ENCODE measurements at places on chromosomes 5 and 9.
A peak's percentile ranks its signal among the peaks of the same experiment; 100 is the strongest.

DNA sequence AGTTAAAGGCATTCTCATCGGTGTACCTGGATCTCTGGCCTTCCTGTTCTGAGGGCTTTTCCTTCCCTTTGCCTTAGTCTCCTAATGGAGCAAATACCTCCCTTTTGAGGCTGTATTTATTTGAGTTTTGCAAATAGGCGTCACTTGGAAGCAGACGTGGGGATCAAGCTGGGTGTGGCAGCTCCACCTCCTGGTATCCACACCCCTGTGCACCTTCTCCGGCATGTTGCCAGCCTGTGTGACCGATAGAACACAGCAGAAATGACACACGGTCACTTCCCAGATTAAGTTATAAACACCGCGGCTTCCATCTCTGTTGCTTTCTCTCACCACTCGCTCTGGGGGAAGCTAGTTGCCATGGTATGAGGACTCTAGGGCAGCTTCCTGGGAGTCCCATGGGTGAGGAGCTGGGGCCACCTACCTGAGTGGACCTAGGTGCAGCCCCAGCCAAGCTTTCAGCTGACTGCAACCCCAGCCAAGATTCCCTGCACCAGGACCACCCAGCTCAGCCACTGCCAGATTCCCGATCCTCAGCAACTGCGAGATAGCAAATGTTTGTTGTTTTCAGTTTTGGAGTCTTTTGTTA lies 214.4 kb upstream of the MVB12B start:
- DNase-seq: no peak

GRCh38 chr5:20469390-20469789 lies 481.4 kb upstream of the CDH18 start:
- DNase-seq: no peak

DNA sequence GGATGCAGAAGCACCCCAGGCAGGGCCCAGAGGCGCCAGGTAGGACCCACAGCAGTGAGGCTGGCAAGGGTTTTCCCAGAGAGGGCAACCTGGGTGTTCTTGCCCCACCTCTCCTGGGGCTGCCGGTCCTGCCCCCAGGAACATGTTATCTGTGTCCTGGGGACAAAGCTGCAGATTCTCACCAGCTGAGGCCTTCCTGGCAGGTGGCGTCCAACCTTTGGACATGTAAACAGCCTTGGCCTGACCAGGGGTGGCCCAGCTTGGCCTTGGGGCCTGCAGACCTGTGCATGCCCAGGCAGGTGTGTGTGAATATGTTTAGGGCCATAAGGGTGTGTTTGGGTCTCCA lies 101.8 kb upstream of the LARP1 start:
- no peak for DNase-seq

DNA sequence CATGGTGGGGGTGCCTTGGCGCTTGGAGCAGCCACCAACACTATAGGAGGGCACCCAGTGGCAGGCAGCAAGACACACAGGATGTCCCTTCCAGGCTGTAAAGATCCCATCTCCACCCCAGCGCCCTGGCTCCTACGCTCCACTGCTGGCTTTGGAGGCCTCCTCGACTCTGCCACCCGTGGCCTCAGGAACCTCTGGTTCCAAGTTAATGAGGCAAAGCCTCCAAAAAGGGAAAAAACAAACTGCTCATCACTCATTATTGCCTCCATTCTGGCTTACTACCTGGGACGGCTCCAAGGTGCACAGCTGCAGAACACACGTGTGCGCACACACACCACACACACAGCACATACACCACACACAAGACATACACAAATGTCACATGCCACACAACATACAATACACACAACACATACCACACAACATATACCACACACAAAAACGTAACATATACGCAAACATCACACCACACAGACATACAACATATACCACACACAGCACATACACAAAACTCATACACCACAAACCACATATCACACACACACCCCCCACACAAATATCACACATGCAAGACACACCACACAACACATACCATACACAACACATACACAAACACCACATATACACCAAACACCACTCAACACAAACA lies 45.3 kb downstream of the ROR2 start:
- no peak for DNase-seq

DNA sequence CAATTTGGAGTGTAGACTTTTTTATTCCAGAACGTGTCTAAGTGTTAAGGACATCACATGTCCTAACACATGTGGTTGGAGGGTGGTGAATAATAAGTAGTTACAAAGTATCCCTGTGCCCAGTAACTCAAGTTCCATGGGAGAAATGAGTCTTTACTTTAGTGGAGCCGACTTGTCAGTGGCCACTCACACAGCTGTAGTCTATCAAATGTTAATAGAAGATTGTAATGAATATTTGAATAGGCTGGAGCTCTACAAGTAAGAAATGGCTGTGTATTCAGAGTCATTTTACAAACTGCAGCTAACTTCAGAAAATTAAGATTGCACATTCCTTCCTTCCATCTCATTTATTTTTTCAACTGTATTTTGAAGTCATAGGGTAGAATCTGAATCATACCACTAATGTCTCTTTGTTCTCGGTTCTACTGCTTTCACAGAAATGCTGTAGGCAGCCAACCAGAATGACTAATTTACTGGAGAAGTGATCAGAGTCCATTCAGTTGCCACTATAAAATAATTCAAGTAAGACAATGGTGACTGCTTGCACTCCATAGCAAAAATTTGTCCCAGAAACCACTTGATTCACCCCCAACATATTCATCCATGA lies 394.8 kb downstream of the NR2F1-AS1 start:
- DNase-seq: no peak

GRCh38 chr9:100590481-100590880 lies 12.6 kb downstream of the CAVIN4 start:
- DNase-seq: no peak

DNA sequence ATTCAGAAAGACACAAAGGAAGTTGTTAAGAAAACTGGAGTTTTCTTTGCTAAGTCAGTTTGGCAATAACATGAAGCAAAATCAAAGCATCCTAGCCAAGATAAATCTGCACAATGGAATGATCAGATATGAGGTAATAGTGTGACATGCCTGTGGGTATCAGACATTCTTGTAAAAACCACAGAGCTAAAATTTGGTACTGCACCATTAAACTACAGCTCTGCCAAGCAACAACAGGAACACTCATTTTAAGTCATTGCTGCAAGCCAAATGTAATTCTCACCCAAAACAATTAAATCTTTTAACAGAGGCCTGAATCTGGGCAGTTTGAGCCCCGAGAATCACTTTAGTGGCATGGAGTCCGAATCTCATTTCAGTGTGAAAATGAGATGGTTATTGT lies 96.6 kb downstream of the VCAN start:
- DNase-seq: no peak

GRCh38 chr9:133813749-133814585 lies 75.8 kb upstream of the SARDH start:
- no peak for DNase-seq

- DNase-seq: no peak
Measured at GRCh38 chr9:88820055-88820454, 171.2 kb upstream of the S1PR3 start.

DNA sequence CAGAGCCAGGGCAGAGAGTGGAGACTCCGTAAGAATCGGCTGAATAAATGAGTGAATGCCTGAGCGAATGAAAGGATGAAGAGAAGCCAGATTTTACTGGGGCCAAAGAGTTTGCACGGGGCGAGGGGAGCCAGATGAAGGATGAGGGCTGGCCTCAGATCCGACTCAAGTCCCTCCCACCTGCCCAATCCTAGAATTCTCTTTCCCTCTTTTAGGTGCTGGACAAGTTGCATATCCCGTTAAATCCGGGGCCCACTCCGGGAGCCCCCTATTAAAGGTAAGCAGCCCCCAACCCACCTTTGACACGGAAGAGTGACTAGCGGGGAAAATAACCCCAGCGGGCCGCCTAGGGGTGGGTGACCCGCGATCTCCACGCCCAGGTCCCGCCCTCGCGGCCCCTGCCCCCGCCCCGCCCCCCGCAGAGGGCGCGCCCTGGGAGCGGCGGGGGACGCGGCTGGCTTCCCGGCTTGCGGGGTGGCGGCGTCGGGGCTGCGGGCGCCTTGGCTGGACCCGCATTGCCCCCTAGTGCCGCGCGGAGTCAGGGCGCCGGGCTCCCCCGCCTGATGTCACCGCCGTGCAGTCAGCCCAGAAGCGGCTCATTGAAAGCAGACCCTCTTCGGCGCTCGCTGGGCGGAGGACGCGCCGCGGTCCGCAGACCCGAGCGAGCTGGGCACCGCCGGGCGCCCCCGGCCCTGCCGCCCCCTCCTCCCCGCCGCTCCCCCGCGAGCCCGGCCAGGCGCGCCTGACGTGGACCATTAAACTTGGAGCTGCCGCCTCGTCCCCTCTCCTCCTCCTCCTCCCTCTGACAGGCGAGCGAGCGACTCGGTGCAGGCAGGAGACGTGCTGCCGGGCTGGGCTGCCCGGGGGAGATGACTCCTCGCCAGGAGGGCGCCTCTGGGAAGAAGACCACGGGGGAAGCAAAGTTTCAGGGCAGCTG lies at the start of gene ADRA1B:
ADRA1B (plus strand) TSS at position 579 of the 937 bp plus-strand sequence. CDS start 424 bp downstream, outside the sequence.
- DNase-seq: peak; percentile 82

- no peak for DNase-seq
Measured at GRCh38 chr9:112322701-112323377, 10.6 kb downstream of the PTBP3 start.

GRCh38 chr5:143924311-143924978 lies 112.5 kb downstream of the HMHB1 start:
- no peak for DNase-seq

DNA sequence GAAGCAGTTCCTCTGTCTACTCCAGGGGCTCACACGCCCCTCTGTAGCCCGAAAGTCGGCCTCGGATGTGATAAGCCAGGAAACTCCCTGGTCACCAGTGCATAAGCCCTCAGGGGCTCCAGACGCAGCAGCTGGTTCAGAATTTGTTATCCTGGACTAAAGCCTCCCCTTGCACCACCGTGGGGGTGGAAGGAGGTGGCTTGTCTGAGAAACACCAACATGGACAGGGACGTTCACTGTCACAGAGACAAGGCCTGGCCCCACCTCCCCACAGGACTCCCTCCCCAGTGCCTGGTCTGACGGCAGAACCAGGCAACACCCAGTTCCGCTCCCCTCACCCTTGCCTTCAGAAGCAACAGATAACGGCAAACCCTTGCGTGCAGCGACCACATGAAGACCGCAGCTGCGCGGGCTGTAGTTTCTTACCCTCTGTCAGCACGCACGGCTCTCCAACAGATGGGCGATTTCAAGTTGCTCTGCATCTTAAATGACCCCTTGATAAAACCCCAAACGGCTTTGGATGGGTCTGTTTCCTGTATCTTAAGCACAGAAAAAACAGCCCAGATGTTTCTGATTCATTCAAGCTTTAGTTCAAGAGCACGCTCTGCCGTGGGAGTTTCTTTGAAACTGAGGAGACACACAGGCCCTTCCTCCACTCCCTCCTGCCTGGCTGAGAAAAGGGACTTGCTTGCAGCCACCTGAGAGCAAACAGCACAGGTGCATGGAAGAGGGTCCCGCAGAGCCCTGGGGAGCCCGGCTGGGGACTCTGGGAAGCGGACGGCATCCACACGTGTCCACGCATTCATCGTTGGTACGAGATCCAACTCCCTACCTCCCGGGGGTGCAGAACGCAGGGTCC lies 44.7 kb upstream of the NKD2 start:
- no peak for DNase-seq

GRCh38 chr9:89388868-89389177 lies 70.5 kb downstream of the SECISBP2 start:
- DNase-seq: no peak

DNA sequence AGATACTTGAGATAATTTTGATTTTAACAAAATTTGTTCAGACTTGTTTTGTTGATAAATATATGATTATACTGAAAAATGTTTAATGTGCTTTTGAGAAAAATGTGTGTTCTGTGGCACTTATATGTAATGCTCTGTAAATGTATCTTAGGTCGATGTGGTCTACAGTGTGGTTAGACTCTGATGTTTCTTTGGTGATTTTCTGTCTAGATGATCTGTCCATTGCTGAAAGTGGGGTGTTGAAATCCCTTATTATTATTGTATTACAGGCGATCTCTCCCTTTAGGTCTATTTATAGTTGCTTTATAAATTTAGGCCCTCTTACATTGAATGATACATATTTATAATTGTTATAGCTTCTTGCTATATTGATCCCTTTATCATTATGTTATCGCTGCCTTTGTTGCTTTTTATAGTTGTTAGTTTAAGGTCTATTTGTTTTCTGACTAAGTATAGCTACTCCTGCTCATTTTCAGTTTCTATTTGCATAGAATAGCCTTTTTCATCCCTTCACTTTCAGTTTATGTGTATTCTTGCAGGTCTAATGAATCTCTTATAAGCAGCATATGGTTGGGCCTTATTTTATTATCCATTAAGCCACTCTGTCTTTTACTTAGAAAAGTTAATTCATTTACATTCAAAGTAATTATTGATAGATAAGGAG lies 124.3 kb downstream of the MRPS30 start:
- no peak for DNase-seq

DNA sequence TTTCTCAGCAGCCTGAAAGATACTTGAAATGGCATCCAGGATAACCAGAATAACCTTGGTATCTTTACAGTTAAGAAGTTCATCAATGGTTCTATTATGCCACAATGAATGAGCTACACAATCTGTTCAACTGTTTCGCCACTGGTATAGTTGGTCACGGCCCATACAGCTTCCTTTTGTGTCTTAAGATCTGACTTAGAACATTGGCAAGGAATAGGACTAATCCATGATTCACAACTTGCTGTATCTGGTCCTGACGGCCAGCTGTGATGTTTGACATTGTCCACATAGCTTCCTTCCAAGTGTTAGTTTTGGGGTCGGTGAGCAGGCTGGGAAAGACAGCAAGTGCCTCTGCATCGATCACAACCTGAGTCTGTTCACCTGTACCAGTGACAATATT lies 113.3 kb upstream of the RAD23B start:
- no peak for DNase-seq

DNA sequence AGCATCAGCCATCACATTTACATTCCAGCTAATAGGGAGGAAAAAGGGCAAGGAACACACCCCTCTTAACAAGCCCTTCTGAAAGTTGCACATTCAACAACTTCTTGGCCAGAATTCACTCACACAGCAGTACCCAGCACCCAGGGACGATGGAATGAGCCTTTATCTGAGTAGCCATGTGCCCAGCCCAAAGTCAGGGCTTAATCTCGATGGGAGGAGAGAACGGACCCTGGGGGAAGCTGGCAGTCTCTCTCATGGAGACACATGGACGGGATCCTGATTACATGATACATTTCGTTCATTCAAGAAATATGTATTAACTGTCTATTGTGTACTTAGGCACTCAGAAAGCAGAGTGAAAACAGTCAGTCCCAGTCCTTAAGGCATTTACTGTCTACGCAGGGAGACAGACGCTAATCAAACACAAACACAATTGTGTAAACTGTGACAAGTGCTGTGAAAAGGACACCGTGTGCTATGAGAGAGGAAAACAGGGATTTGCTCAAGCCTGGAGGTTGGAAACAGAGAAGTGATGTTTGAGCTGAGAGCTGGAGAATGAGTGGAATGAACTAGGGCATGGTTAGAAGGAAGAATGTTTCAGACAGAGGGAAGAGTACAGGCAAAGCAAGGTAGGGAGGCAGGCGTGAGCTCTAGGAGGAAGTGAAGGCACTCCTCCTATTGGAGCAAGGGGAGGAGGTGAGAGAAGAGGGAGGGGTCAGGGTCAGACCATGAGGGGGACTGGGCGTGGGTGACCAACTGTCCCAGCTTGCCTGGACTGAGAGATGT lies 7.4 kb downstream of the OTULINL start:
- DNase-seq: no peak

- peak; percentile 20 for DNase-seq
Measured at GRCh38 chr5:89255845-89256463, 373.0 kb upstream of the MEF2C start.

Data from HEK293T (cell line).